D341Med (cell line): ENCODE measurements at places on chromosomes 4 and X.

- DNase-seq = no peak
These were observed 78.6 kb downstream of the HAUS3 start for GRCh38 chr4:2163311-2163821.

DNA sequence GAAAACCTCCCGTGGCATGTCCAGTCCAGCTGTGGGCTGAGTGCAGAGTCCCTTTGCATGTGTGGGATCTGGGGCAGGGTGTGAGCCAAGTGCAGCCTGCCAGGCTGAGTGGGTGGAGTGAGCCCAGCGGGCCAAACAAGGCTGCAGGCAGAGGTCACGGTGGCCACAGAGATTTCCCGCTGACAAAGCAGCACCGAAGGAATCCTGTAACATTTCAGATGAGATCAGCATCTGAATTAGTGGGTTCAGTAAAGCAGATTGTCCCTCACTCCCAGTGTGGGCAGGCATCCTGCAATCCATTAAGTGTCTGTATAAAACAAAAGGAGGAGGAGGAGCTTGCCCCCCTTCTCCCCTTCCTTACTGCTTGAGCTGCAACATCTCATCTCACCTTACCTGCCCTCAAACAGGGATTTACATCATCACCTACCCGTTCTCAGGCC lies 324.4 kb downstream of the FAT4 start:
- DNase-seq = no peak

DNA sequence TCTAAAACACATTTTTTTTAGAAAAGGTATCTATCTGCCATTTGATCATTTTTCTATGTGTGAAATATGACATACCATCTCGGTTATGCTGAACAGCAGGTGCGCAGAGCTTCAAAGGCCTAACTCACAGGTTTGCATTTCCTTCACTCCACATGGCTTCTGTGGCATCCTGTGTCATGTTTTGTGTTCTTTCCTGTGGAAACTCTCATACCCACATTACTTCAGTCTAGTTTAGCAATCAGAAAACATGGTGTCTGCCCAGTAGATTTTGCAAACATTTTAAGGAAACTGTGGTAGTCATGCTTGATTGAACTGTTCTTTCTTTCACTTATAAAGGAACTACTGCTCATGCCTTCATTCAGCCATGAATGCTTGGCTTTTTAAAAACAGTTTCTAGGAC lies 11.3 kb upstream of the ARAP2 start:
- no peak for DNase-seq

DNA sequence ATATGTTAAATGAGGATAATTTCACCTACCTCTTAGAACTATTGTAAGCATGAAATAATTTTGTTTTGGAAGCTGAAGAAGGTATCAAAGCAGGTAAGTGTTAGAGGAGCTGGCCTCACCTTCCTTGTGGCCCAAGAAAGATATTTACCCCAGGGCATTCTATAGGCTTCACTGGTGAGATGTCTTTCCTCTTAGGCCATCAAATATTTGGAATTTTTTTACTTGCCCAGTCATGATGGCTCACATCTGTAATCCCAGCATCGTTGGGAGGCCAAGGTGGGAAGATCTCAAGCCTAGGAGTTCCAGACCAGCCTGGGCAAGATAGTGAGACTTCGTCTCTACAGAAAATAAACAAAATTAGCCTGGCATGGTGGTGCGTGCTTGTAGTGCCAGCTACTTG lies 6.1 kb upstream of the SMS start:
- no peak for DNase-seq

DNA sequence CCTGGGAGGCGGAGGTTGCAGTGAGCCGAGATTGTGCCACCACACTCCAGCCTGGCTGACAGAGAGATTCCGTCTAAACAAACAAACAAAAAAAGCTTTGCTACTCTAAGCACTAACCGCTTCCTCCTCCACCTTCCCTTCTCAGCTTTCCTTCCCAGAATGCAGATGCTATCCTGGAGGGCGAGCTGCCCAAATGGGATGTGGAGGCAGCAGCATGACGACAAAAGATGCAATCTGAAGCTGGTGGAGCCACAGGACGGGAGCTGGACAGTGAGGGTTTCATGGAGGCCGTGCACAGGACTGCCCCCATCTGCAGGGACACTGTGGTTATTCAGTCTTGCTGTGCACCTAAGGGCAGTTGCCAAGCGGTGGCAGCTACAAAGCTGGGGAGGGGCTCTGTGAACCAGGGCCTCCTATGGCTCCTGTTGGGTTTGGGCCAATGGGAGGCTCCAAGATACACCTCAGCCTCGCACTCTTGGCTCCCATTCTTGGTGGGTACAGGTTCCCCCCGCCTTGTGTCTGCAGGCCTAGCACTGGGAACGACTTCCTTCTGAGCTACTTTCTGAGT lies 47.4 kb downstream of the WDR1 start:
- DNase-seq = no peak

- DNase-seq = no peak
These were observed 161.1 kb downstream of the VEGFC start for GRCh38 chr4:176631611-176632010.

DNA sequence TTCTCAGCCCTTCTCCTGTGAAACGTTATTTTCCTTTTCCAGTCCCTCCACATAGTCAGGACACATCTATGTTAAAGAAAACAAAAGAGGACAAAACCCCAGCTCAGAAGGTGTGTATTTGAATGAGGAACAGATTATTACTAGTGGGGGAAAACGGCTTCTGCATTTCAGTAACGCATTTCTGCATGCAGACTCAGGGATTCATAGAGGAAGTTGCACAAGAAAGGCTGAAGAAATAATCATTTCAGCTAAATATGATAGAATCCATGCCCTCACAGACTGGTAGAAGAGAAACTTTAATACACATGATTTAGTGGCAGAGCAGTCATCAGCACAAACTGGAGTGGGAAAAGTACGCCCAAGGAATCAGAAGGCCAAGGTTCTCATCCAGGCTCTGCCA lies 270.8 kb upstream of the FGF13 start:
- no peak for DNase-seq

DNA sequence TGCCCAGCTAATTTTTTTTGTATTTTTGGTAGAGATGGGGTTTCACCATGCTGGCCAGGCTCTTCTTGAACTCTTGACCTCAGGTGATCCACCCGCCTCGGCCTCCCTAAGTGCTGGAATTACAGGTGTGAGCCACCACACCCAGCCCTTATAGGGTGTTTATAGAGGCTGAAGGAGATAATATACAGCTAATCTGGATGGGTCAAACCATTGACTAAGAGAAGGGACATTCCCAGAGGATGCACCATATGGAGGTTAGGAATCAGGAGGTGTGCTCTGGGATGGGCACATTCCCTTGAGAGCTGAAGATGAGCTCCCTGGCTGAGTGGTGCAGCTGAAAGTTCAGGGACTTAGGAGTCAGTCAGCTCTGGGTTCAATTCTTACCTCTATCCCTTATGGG lies 68.3 kb upstream of the SHISA3 start:
- DNase-seq = no peak

DNA sequence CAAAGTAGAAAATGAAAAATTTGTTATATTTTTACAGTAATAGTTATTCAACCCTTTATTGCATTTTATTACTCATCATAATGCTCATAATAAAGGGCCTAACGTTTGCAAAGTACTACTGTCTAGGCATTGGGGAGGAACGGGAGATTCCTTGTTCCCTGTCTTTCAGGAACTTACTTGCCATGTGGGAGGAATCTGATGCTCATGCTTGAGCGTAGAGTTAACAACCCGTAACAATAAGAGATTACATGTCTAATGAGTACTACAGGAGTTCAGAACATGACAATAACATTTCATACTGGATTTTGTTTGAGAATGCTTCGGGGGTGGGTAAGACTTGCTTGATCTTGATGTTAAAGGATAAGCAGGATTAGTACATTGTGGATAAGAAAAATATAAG lies 2.9 kb downstream of the CCSER1 start:
- no peak for DNase-seq

DNA sequence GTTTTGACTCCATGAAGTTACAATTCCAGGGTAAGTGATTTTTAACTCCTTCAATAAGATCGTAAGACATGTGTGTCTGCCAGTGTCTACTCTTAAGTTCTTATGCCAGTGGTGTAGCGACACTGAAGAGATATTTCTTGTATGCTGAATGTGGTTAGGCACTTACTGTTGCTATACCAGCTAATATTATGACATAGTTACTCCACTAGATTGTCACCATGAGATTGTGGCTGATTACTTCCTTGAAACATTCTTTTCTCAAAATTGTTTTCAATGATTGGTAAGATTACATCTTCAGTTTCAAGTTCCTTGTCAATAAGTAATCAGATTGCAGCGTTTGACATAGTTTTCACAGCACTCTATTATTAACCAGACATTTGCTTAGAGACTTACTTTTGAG lies 60.6 kb upstream of the PAGE5 start:
- no peak for DNase-seq

- DNase-seq = no peak
These were observed 511 bp upstream of the MAP9 start for GRCh38 chr4:155377276-155377675.

DNA sequence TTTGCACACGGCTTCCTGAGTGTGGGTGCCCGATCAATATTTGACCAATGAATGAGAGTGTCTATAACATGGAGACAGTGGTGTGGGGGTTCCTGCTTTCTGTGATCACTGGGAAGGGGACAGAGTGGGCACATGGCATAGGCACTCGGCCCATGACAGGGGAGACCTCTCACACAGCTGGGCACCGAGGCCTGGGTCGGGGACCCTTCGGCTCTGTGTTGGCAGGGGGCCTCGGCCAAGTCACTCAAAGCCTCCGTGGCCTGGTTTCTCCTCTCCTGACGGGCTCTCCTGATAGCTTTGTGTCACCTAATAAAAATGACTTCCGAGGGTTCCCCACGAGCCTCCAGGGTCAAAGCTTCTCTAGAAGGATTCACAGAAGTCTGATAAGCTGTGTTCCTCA lies 43.9 kb upstream of the PSAPL1 start:
- no peak for DNase-seq
